ENCODE measurements at places on chromosomes 7 and 10.

- DNase-seq, result no peak
Observed at GRCh38 chr10:111079781-111080180, 3.0 kb downstream of the ADRA2A start.

- no peak for DNase-seq
Observed at GRCh38 chr7:39664057-39664456, 40.7 kb downstream of the RALA start.

DNA sequence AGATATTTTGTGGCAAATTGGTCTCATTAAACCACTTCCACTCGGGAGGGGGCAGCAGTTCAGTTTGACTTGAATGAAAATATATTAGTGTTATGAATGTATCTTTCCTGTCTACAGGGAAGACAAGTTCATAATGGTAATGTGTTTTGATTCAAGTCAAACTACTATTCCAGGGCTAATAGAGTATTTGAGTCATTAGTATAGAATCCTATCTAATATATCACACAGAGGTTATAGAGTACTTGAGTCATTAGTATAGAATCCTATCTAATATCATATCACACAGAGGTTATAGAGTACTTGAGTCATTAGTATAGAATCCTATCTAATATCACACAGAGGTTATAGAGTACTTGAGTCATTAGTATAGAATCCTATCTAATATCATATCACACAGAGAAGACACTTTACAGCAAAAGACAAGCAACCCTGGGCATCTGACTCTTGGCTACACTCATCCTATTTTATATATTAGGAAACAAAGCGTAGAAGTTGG lies 199.7 kb upstream of the MAGI2 start:
- no peak for DNase-seq

GRCh38 chr7:122137251-122138077 lies 6.6 kb downstream of the AASS start:
- DNase-seq, result no peak

DNA sequence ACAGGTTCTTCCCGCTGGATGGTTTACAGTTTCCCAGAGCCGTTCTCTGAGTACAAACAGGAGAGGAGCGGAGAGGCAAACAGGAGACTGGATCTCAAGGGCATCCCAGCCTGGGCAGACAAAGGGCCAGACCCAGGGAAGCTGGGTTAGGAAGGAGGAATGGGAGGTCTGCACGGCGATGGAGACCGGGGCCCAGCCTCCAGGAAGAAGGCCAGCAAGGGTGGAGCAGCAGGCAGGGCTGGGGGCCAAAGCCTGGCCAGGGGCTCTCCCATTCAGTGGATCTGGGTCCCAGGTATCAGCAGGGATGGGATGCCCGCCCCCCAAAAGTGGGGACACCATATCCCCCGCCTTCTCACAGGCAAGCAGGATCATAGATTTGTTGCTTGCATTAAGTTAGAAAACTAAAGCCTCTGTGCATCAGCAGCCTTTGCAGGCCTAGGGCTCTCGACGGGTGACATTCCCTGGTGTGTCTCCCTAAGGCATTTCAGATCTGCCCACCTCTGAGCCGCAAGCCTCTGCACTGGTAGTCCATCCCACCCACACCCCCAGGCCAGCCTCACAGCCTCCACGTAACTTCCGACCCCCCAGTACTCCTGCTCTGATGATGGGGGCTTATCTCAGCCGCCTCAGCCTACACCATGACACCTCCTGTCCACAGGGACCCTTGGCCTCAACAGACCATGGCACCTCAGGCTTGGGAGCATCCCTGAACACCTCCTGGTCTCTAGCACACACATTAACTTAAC lies 59.9 kb downstream of the TNS3 start:
- no peak for DNase-seq

DNA sequence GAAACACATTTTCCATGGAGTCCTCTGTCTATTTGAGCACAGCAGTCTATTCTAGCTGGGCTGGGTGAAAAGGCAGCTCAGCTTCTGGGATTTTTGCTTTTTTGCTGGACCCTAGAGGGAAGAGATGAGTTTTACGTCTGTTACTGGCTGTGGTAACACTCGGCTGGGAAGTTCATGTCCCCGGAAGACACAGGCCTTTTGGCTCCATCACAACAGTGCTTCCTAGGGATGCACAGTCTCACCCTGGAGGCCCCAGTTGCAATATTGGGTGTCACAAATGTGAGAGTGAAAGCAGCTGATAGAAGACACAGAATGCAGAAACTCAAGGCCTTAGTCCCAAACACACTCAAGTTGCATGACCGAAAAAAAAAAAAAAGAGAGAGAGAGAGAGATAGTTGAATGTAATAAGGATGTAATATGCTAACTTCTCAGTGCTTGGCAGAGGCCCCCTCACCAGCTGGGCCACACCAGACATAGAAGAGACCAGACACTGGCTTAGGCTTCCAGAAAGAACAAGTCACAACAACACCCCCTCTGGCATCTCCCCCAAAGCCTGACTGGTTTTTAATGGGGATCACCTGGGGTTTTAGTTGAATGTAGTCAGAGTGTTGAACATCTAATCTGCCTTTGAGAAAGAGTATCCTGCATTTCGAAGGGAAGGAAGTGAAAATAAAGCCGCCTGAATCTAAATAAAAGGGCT lies 545.4 kb upstream of the FZD8 start:
- DNase-seq, result no peak

DNA sequence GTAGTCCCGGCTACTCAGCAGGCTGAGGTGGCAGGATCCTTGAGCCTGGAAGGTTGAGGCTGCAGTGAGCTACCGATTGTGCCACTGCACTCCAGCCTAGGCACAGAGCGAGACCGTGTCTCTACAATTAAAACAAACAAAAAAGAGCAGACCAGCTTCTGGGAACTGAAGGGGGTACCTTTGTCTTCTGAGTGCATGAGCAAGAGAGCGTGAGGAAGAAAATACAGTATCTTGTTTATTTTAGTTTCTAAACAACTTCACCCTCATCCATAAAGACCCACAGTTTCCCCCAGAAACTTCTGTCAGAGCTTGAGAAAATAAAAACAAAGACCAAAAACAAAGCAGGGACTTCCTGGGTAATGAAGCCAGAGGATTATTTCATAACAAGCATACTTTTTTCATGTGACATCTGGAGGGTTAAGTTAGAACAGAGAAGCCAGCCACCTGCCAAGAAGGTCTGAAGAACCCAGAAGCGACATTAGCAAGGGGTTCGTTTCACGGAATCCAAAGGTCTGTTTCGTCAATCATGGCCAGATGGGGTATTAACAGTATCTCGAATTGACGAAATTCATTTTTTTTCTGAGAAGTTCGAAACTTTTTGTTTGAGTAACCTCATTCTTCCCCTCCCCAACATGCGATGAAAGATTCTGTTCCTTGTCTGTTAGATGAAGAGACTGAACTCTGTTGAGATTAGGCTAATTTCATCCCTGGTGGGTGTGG lies 10.2 kb upstream of the IL2RA start:
- DNase-seq, result no peak
